ENCODE measurements at places on chromosomes 5 and 9. TPM values are rescaled to one million over a fixed set of nuclear protein-coding genes. Genes with fewer than 3 reads are reported as not detected.

ADAMTS13 gene
- 1.8 TPM for total RNA-seq

NKD2 gene
- total RNA-seq: 3.7 TPM

CAMK4 gene
- 0.37 TPM for total RNA-seq

IL9 gene
- not detected for total RNA-seq

ACOT12 gene
- total RNA-seq: not detected

CD72 gene
- 1.1 TPM for total RNA-seq

GPR21 gene
- total RNA-seq: 0.87 TPM

IL3 gene
- total RNA-seq: not detected

HSPA4 gene
- total RNA-seq: 122 TPM

ABCA1 gene
- 43.2 TPM for total RNA-seq
